Effector CD8-positive, alpha-beta T cell (primary cell): ENCODE measurements at places on chromosomes 4 and X.

GRCh38 chrX:118346258-118347094 is 570 bp downstream of the WDR44 start:
- peak; percentile 53 for DNase-seq

DNA sequence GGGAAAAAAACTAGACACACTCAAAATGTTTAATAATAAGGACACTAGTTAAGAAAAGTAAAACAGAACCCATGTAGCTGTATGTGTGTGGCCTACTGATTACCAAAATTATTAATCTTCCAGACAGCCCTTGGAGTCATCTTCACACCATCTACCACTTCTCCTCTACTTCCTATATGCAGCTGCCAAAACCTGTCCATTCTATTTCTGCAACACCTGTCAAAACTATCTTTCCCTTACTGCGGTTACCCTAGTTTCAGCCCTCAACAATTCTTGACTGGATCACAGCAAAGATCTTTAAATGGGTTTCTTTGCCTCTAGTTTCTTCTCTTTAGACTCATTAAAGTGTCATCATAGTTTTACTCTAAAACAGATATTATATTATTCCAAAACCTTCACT is 72.6 kb downstream of the GPR82 start:
- DNase-seq = no peak

DNA sequence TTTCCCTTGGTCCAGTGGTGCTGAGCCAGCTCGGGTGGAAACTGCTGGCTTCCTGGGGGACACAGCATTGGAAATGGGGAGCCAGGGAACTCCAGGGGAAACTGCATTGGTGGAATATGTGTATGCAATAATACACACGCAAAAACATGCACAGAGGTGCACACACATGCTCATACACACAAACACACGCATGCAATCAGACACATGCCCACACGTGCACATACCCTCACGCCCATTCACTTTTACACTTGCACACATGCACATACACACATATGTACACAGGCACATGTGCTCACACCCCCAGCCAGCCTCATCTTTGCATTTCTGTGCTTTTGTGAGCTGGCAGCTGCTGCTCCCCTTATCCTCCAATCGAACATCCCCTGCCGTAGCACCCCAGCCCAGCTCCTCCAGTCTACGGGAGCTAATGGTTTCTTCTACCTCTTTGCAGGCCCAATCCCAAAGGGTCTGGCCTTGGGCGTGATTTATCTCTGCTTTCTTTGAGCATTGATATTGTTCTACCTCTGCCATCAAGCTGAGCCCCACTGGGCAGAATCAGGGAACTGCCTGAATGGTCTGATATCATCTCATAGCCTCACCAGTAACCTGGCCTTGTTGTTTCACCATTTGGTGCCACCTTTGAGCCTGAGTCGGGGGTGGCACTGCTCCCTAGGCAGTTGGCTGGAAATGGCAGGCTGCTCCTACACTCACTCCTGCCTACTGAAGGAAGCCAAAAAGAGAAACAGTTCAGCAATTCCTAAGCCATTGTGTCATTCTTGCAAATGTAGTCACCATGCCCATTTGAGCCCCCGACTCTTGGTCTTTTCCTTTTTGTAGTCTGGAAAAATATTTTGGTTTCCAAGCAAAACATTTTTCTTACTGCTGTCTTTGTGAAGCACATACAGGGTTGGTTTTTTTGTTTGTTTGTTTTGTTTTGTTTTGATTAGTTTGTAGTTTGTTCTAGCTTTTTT is 104.4 kb upstream of the MAMLD1 start:
- DNase-seq = no peak

- no peak for DNase-seq
Observed at GRCh38 chr4:47531241-47531953, 46.3 kb downstream of the ATP10D start.

- DNase-seq = no peak
Observed at GRCh38 chrX:69388526-69388925, 115.6 kb upstream of the NALF2 start.

DNA sequence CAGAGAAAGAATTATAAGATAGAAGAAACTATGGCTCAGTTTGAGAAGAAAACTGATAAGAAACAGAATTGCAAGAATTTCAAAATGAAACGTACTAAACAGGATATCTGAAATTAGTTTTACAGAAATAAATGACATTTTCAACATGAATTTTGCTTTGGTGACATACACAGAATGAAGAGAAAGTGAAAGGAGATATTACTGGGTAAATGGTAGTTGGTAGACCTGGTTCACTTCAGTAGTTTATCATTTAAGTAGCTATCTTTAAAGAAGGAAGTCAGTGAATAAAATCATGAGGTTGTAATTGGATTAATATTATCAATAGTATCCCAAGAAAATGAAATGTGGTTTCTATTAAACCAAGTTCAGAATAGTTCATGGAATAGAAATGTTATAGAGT is 395.5 kb upstream of the SMIM31 start:
- DNase-seq = no peak

- no peak for DNase-seq
Observed at GRCh38 chr4:180617196-180617595, 1626.0 kb upstream of the TENM3 start.

DNA sequence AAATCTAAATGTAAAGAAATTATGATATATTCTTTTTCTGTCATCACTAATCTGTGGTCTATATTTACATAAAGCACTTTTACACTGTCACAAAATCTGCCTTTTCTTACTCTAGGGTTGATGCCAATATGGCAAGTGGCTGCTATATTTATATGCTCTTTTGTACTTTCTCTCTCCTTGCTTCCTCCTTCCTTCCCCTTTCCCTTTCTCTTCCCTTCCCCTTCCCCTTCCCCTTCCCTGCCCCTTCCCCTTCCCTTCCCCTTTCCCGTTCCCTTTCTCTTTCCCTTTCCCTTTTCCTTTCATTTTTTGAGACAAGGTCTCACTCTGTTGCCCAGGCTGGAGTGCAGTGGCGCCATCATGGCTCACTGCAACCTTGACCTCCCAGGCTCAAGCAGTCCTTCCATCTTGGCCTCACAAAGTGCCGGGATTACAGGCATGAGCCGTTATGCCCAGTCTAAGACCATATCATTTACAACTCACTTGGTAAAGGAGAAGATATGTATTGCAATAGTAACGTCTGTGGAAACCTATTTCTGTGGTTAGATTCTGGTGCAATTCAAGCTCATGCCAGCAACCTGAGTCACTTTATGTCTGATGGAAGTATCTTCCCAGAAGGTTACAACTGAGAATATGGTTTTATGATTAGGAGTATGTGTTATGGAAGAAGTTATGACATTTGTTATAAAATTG is 13.9 kb upstream of the PLAC8 start:
- no peak for DNase-seq

GRCh38 chrX:124518885-124519284 is 172.5 kb downstream of the SH2D1A start:
- no peak for DNase-seq

GRCh38 chrX:66232296-66232695 is 68.2 kb downstream of the HEPH start:
- DNase-seq = no peak

- DNase-seq = no peak
Observed at GRCh38 chr4:10619220-10619619, 65.3 kb downstream of the CLNK start.

- no peak for DNase-seq
Observed at GRCh38 chr4:19729886-19730651, 521.6 kb upstream of the SLIT2 start.

DNA sequence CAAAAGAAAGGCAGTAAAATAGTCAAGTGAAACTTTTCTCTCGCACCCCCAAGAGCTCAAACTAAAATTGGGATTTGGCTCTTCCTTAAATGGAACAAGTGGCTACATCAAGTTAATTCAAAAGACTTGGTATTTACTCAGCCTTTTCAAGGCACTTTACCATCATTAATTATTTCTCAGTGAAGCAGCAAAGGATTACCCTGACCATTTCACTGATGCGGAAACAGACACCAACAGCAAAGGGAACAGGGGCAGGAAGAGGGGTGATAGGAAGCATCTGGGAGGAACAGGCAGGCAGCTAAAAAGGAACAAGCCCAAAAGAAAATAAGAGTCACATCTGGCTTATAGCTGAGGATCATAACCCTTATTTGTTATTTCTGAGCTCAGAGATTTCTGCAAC is 2.7 kb downstream of the SCML2 start:
- no peak for DNase-seq

GRCh38 chr4:94262163-94263016 is 54.7 kb downstream of the SMARCAD1 start:
- DNase-seq = no peak

DNA sequence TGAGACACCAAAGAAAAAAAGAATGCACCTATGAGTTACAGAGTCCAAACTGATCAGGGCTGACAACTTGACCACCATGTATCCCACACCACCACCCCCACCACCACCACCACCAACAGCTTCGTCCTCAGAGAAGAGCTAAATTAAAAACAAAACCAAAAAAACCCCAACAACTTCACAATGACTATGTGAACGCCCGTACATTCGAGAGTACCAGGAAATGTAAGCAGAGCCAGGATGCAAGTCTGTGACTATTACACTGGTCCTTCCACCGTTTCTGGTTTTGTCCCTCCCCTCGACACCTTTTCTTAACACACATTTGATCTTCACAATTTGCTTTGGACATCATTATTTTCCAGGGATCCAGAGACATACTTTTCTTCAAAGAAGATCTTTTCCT is 51.0 kb downstream of the WFS1 start:
- no peak for DNase-seq
